ENCODE measurements at places on chromosomes 16 and 17.

DNA sequence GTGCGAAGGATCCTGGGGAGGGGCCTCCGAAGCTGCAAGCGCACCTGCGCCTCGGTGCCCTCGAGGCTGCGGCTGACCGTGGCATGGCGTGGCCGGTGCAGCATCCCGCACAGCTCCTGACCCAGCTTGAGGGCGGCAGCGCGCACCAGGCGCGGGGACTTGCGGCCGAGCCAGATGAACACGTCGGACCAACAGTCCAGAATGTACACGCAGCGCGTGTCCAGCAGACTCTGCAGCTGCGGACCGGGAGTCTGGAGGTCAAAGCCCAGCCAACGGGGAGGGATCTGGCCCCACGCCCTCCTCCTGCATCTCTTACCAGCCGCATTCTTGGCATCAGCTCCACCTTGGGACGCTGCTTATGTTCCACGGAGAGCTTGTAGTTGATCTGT lies 10.9 kb downstream of the FLII start:
- DNase-seq = no peak

GRCh38 chr16:24645739-24646645 lies 83.5 kb upstream of the TNRC6A start:
- no peak for DNase-seq

- DNase-seq = peak; percentile 59
Observed at GRCh38 chr17:48295362-48296288, 134.4 kb downstream of the SKAP1 start.

GRCh38 chr17:47254403-47254943 lies 846 bp downstream of the ITGB3 start:
- DNase-seq = no peak

DNA sequence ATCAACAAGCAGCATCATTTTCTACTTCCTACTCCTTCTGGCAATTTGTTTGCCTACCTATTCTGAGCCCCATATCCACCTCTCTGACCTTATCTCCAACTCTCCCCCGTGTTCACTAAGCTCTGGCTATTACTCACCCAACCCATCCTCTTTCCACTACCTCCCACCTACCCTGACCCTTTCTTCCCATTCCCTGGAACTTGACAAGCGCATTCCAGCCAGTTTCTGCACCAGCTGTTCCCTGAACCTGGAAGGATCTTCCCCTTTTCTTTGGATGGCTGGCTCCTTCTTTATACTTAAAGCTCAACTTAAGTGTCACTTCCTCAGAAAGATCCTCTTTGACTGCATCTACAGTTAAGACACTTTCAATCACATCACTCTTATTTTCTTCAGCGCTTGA lies 2.2 kb downstream of the DCUN1D3 start:
- DNase-seq = no peak

DNA sequence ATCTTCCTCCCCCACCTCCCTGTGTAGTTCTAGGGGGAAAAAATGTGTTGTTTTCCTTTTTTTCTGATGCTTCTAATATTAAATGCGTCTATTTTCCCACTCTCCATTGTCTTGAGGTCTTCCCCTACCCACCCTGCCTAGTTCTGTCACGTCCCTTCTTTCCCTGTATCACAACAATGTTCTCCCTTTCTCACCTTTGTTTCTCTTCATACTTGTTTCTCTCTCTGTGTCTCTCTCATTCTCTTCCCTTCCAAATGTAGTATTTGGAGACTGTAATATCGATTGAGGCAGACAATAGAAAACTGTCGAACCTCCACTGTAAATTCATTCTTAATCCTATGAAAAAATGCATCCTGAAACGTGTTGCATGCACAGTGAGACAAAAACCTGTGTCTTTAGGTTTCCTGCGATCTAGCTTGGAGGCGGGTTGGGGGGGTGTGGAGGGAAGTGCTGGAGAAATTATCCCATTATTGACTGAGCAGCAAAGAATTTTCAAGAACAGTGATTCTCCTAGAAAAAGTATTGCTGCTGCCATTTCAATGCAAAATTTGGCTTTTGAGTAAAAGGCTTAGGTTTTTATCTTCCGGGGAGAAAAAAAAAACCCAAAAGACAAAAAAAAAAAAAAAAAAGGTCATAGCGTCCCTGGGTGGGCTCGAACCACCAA lies 1.3 kb upstream of the PSMB3 start:
- no peak for DNase-seq

- no peak for DNase-seq
Observed at GRCh38 chr16:53744449-53744848, 40.5 kb downstream of the FTO start.

DNA sequence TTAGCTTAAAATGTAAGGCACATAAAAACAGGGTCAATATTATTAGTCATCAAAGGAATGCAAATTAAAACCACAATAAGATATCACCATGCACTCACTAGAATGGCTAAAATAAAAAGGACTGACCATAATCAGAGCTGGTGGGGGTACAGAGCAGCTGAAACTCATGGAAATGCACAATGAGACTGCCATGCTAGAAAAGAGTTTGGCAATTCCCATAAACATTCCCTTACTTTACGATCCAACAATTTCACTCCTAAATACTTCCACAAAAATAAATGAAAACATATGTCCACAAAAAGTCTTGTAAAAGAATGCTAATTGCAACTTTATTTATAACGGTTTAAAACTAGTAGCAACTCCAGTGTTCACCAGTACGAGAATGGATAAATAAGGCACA lies 36.1 kb upstream of the ERCC4 start:
- DNase-seq = no peak

- DNase-seq = no peak
Observed at GRCh38 chr17:41012326-41013120, 3.6 kb upstream of the KRTAP3-1 start.

DNA sequence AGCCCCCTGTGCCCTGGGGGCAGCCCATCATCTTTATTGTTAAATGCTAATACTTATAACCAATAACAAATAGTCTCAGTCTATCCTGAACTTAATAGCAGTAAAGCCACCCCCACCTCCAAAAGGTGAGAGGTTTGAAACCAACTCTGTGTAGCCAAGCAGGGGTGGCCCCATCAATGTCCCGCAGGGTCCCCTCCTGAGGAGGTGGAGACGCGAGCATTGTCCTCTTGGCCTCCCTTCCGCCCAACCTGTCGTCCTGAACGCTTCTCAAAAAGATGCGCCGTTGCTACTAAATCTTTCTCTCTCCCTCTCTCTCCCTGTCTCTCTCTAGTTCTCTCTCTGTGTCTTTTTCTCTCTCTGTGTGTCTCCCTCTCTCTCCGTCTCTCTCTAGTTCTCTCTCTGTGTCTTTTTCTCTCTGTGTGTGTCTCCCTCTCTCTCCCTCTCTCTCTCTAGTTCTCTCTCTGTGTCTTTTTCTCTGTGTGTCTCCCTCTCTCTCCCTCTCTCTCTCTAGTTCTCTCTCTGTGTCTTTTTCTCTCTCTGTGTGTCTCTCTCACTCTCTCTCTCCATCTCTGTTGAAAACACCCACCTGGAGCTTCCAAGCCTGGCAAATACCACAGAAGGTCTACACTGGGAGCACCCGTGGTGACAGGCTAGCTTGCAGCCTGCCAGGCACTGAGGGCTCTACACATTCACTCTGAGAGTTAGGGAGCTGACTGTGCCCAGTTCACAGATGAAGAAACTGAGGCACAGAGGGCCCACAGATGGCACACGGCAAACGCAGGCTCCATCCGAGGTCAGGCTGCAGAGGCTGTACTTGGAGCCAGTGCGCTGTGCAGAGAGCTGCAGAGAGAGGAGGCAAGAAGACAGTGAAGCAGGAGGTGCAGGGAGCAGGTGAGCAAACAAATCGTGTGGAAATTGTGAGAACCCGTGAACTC lies 185.9 kb downstream of the C16orf95 start:
- no peak for DNase-seq

- no peak for DNase-seq
Observed at GRCh38 chr16:48168075-48168474, 12.3 kb upstream of the ABCC12 start.

- DNase-seq = no peak
Observed at GRCh38 chr17:74497471-74497870, 31.0 kb downstream of the CD300A start.

GRCh38 chr17:31415004-31415454 lies 23.6 kb downstream of the RAB11FIP4 start:
- no peak for DNase-seq

GRCh38 chr16:68575082-68575481 lies 36.0 kb downstream of the ZFP90 start:
- DNase-seq = no peak

- DNase-seq = no peak
Observed at GRCh38 chr17:81035521-81036196, 708 bp downstream of the BAIAP2 start.
